Prostate gland (tissue), 2 donors: ENCODE measurements at places on chromosomes 2 and 18.

- DNase-seq: no peak
Observed at GRCh38 chr2:43430489-43430888, 165.3 kb downstream of the THADA start.

- no peak for DNase-seq
Observed at GRCh38 chr2:24860631-24861030, 59.4 kb downstream of the ADCY3 start.

- no peak for DNase-seq
Observed at GRCh38 chr2:181946444-181947127, 39.1 kb upstream of the PPP1R1C start.

- no peak for DNase-seq
Observed at GRCh38 chr2:178761759-178762371, 45.4 kb downstream of the TTN start.

DNA sequence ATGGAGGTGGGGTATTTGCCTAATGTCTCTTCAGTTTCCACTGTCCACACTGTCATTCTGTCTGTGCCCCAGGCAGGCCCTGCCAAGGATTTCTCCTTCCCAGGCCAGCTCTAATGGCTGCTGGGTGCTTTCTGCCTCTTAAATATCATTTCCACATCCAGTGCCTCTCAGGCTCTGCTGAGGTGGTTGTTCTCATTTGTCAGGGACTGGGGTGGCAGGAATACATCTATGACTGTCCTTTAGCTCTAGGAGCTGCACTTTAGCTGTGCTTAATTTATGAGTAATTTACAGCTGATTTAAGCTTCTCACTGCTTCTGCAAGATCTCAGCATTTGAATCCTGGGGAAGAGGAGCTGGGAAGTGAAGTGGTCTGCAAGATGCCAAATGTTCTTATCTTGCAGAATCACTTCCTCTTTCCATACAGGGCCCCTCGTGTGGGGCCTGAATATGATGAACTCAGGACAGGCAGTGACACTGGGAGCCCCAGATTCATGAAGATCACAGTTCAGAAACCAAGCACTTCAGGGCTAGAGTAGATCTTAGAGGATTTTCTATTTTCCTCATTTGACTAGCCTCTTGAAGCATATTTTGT, 150.2 kb downstream of the FSHR start:
- no peak for DNase-seq

DNA sequence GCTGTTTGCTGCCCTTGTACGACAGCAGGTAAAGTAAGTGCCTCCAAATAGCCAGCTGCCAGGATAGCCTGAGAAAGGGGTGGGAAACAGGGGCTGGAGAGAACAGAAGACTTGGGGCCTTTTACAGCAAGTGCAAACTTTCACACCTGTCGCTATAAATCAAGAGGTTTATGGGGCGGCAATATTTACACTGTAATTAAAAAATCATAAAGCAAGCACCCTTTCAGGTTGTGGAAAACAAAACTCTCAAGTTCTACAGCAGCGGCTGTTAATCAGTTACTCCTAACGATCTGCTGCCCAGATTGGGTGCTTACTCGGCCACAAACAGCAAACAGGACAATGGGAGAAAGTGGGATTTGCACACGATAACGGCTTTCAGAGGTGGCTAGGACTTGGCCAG, 359.5 kb upstream of the ETAA1 start:
- no peak for DNase-seq
